OCI-M1 (cell line): ENCODE measurements at places on chromosomes 3 and 15.

DNA sequence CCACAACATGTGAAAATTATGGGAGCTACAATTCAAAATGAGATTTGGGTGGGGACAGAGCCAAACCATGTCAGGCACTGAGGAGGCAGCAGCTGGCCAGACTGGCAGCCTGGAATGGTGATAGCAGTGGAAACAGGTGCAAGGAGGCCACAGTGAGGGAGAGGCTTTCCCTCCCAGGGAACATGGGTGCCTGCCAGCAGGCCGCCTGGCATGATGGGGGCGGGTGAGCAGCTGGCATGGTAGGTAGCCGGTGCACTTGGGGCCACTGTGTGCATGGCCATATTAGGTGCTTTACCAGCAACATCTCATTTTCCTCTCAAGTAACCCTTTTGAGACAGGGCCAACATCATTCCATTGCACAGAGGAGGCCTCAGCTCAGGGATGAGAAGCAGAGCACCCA is 18.3 kb upstream of the MRPS22 start:
- DNase-seq, result no peak

GRCh38 chr3:45317710-45318109 is 70.7 kb upstream of the LARS2 start:
- no peak for DNase-seq

DNA sequence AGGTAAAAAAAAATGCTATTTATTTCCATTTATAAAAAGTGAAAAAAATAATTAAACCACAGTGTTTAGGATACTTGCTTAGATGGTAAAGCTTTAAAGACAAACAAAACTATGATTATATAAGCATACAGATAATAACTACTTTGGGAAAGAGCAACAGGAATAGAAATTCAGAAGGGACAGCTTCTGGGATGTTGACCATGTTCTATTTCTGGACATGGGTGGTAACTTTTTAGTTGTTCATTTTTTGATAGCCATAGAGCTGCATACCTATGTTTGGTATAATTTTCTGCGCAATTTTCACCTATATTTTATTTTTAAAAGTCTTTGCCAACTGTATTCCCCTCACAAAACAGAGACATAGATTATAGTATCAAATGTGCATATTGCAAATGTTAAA is 572.0 kb upstream of the NR2F2 start:
- DNase-seq, result no peak

GRCh38 chr3:168620854-168621253 is 525.1 kb upstream of the GOLIM4 start:
- DNase-seq, result peak; percentile 51

GRCh38 chr3:114364806-114365654 is 71.2 kb downstream of the TIGIT start:
- DNase-seq, result no peak

GRCh38 chr3:134339913-134340312 is 34.3 kb downstream of the AMOTL2 start:
- no peak for DNase-seq

- no peak for DNase-seq
These were observed 759 bp downstream of the GALNT15 start for GRCh38 chr3:16174976-16175901.

GRCh38 chr3:100748220-100748619 is 38.9 kb downstream of the TFG start:
- DNase-seq, result no peak

DNA sequence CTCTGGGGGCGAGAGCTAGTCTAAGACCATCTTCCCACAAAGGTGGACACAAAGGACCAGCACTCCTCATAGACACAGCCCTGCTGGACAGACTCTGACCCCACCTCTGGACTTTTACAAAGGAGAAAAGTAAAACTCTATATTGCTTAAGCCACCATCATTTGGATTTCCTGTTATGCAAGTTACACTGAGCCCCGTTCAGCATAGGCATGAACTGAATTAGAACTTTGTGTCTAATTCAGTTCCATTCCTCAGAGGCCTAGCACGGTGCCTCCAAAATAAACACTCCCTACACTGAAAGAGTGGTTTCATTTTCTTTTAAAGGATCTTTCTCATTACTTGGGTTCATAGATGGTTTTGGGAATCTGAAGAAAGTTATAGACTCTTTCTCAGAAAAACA is 79.2 kb upstream of the OCA2 start:
- no peak for DNase-seq

DNA sequence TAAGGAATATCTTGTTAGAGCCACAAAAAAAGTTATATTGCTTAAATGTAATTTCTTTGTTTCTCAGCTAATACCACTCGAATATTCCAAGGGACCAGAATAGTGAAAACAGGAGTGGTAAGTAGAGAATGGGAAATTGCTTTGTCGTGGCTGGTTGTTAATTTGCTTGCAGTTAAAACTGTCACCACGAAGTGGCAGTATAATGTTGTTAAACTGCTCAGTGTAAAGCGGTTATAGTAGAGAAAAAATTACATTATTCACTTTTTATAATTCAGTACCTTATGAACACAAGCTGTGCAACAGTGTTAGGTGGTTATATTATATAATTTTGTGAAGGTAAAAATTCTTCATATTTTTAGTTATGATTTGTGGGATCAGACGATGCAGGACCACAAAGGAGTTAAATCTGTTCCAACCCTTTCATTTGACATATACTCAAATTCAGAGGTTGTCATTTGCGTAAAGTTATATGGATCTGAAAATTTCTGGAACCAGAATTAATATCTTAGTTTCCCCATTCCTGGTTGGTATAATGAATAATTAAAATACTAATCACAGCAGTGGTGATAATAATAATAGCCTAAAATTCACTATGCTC is 171.8 kb downstream of the FEZF2 start:
- DNase-seq, result peak; percentile 69

GRCh38 chr3:46019707-46020106 is 7.6 kb downstream of the XCR1 start:
- no peak for DNase-seq
